ENCODE measurements at places on chromosomes 13 and 19.

GRCh38 chr19:29714953-29715700 is at the start of gene C19orf12:
C19orf12 (minus strand) TSS chr19:29715261; CDS start chr19:29708413, 6,848 bp downstream.
- DNase-seq = peak; percentile 62

DNA sequence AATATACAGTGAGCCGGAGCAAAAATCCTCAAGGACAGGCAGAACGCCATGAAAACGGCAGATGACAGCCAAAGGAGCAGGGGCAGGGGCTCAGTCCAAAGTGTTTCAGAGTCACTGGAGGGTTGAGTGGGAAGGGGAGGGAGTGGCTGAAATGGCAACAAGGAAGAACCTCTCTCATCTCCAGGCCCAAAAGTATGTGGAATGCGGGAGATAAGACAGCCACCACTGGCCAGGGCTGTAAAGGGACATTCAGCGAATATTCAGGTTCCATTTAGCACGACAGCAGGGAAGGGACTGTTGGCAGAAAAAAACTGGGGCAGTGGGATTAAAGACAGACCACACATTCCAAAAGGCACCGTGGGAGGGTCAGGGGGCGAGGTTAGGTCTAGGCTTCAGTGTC is 48.4 kb downstream of the USPL1 start:
- DNase-seq = no peak

GRCh38 chr19:23991170-23991569 is 76.5 kb downstream of the ZNF726 start:
- DNase-seq = no peak

- DNase-seq = no peak
Measured at GRCh38 chr19:42032431-42032830, 37.6 kb downstream of the GRIK5 start.

DNA sequence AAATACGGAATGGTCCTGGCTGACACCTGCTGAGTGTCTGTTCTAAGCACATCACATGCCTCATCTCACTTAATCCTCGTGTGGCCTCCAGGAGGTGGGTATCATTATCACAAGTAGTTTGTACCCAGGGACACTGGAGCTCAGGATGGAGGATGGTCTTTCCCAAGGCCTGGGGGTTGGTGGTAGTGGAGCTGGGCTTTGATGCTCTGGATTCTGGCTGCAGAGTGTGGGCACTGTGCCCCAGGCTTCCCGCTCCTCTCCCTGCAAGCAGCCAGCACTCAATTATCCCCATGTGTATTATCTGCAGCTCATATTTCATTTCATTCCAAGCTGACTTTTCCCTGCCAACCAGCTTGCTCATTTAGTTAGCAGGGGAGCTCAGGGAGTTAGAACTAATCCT is 52.1 kb downstream of the SIAH3 start:
- no peak for DNase-seq

- DNase-seq = no peak
Measured at GRCh38 chr19:15330801-15331418, 1.4 kb downstream of the BRD4 start.

GRCh38 chr13:27921961-27922882 is 2.4 kb downstream of the PDX1 start:
- no peak for DNase-seq

DNA sequence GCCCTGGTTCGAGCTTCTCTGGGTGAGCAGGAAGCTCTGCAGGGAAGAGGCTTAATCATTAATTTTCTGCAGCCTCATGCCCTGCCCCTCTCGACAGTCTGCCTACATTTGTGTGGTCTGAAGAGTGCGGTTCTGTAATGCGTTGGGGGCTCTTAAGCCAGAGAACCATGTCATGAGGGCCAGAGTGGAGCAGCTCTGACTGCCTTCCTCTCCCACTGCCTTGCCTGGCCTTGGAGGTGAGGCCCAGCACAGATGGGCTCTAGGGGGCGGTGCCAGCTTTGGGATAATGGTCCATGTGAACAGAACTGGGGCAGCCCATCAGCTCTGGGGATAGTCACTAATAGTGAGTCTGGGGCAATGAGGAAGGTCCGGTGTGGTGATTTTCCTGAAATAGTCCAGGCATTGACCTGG is 5.7 kb downstream of the FGF9 start:
- no peak for DNase-seq

- no peak for DNase-seq
Measured at GRCh38 chr13:27018344-27018861, 153.2 kb downstream of the USP12 start.

DNA sequence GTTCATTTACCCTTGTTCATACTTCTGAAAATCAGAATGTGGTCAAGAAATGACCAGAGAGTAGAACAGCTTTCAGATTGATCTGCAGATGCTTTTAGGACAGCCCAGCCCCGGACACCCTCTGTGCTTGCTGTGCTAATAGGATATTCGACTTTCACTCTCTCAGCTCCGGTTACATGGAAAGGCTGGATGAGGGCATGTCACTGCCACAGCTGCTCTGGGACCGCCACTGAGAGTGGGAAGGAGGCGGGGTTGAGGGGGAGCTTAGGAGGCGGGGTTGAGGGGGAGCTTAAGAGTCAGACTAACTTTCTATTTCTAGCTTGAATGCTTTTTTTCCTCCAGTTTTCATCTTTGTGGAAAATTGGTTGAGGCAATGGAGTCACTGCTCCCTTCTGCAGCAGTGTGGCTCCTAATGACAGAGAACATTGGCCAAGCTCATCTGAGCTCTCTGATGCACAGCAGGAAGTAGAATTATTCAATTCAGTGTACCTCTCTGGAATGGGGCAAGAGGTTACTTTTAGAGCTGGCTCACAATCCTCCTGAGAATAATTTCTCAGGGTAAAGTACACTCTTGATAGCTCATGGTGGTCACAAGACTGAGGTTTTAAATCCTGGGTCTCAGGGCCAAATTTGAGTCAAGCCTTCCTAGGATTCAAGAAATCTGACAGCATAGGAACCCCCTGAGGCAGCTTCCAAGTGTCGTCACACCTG is 74.6 kb upstream of the NPAS1 start:
- no peak for DNase-seq

DNA sequence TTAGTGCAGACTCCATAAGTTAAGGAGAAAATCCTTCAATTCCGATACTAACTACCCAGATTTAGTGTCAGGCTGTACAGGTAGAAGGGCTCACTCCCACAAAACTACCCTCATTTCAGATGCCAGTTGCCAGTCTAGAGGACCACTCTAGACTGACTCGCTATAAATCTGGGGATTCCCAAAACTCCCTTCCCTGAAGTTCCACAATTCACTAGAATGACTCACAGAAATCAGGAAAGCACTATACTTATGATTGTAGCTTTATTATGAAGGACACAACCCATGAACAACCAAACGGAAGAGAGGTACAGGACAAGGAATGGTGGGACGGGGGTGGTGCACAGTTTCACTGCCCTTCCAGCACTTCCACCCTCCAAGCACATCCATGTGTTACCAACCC is 321.2 kb downstream of the DIAPH3 start:
- no peak for DNase-seq

GRCh38 chr13:43143591-43143990 is 120.2 kb downstream of the DNAJC15 start:
- DNase-seq = no peak

GRCh38 chr19:14943601-14944000 is 2.3 kb downstream of the OR7C2 start:
- no peak for DNase-seq

DNA sequence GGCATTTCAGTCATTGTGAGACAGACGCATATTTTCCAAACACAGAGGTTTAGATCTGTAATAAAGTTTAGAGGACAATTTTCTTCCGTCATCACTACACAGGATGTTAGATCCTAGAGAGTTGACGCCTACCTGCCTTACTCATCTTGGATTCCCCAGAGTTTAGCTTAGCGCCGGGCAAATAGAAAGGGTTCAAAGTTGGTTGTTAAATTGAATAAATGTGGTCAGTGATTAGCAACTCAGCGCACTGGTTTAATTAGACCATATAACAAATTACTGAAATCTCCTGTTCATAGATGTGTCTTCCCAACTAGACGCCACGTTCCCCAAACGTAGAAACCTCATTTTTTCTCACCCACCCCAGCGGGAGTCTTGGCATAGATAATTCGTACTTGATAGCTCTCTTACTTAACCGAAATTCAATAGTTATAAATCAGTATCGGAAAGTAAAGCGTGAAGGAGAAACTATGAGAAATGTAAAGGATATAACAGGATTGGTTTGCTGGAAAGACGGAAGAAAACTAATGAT is 726 bp upstream of the UFM1 start:
- DNase-seq = no peak

- no peak for DNase-seq
Measured at GRCh38 chr19:15672580-15673175, at the start of gene CYP4F12. CYP4F12 (plus strand) TSS chr19:15673087; CDS start chr19:15673530, 443 bp downstream.

DNA sequence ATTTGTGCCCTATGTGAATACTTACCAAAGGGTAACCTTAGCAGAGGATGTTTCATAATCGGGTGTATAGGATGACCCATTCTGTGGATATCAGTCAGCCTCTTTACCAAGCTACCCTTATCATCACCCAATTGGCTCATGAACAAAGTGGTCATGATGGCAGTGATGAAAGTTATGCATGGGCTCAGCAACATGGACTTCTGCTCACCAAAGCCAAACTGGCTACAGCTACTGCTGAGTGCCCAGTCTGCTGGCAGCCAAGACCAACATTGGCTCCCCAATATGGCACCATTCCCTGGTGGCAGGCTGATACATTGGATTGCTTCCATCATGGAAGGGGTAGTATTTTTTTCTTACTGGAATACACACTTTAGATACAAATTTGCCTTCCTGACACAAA is 5.7 kb upstream of the ZNF461 start:
- no peak for DNase-seq

DNA sequence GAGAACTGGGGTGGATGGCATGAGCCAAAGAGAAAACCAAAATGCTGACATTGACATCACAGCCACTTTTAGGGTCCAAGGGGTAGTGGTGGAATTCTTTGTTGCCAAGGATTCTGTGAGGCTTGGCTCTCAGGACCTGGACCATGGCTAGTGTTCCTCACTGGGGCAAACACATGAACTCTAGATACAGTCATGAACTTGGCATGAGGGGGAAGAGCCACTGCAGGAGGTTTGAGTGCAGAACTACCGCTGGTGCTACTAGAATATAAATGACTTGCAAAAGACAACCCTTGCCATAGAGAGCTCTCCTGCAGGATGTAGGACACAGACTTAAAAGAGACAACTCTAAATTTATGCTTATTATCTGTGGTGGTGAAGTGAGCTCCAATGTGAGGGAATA is 29.8 kb upstream of the FRY start:
- no peak for DNase-seq

GRCh38 chr19:33690378-33691029 is 68.8 kb downstream of the CHST8 start:
- DNase-seq = no peak

GRCh38 chr19:7258041-7258839 is 36.0 kb downstream of the INSR start:
- no peak for DNase-seq

DNA sequence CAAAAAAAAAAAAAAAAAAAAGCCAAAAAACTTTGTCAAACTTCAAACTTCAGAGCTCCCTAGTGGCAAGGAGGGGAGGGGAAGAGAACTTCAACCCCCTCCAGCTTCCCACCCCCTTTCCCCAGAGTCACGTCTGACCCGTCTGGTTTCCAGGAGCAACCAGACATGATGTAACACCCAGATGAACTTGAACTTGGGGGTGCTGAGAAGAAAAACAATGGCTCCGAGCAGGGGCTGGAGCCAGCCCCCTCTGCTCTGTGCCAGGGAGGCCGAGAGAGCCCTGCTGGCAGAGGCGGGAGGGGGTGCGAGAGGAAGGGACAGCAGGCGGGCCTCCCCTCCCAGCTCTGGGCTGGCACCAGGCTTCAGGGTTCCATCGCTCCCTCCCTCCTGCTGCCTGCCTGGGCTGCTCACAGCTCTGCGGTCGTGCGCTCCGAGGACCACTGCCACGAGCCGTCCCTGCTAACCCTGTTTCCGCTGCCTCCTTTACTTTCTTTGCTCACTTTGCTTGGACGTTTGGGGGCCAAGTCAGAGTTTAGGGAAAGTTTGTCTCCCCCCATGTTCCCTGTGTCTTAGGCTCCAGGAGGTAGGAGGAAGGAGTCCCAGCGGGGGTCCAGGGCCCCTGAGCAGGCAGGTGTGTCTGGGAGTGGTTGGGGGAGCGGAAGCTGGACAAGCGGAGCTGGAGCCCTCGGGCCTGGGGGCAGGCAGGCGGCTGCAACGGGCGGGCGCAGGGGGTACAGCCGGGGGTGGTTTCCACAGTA is 11.1 kb downstream of the LYL1 start:
- no peak for DNase-seq

DNA sequence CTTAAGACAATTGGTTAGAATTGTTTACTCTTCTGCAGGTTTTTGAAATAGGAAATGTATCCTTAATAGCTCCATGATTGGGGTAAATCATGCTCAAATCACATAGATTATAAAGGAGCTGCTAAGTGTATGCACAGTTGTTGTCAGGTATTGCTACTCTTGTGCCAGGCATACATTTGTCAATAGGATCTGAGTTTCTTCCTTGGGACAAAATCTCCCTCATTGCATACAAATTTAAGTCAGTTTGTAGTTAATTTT is 109.3 kb upstream of the MLNR start:
- DNase-seq = no peak

DNA sequence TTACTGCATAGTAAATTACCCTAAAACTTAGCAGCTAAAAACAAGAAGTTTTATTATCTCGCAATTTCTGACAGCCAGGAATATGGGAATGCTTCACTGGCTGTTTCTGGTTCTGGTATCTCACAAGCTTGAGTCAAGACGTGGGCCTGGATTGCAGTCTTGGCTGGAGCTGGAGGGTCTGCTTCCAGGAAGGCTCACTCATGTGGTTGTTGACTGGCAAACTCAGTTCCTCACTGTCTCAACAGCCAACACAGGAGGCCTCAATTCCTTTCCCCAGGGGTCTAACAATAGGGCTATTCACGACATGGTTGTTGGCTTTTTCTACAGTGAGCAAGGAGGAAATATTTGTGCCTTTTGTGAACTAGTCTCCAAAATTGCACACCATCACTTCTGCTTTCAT is 146.3 kb downstream of the GPC5 start:
- no peak for DNase-seq

DNA sequence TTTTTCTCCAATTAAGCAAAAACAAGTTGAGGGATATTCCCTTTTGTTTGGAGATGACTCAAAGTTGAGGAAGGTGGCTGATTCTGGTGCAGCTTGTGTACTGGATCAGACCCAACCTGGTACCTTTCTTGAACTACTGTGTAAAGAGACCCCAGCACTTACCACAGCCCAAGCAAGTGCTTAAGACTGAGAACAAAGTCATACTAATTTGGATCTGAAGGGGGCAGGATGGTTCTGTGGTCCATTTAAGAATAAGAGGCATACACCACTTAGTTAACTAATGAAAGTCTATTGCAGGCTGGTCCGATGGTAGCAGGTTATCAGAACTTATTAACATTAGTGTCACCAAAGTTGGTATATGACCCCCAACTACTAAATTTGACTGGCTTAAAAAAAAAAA is 6.3 kb downstream of the THSD1 start:
- no peak for DNase-seq

All from GM19239 (cell line).